ENCODE measurements at places on chromosomes 5 and 9. TPM values are rescaled to one million over a fixed set of nuclear protein-coding genes. Genes with fewer than 3 reads are reported as not detected.

The FOXD4L4 gene
- not detected for polyA plus RNA-seq

The PCDHGB7 gene
- polyA plus RNA-seq: not detected

The TXNDC8 gene
- polyA plus RNA-seq: not detected

The RAI14 gene
- polyA plus RNA-seq: 2.2 TPM

The CFAP90 gene
- polyA plus RNA-seq: not detected

The SLC45A2 gene
- not detected for polyA plus RNA-seq

The C9 gene
- polyA plus RNA-seq: not detected

The ACSL6 gene
- polyA plus RNA-seq: not detected

- no peak for DNase-seq
These were observed 490.2 kb upstream of the RORB start for GRCh38 chr9:74006935-74007334.

DNA sequence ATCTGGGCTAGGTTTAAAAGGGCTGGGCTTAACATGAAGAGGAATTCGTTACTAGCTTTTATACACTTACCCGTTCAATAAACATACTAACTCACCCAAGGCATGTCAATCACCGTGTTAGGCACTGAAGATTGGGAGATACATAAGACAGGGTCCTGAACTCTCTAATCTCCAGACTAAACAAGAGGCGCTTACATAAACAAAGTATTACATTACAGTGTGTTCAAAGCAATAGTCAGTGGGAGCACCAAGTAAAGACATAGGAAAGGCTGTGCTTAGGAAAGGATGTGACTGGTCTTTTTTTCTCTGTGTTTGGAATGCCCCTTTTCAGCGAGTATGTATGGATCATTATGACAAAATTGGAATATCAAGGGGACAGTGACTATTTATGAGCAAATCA lies 203.6 kb upstream of the ADRA1B start:
- DNase-seq: no peak

DNA sequence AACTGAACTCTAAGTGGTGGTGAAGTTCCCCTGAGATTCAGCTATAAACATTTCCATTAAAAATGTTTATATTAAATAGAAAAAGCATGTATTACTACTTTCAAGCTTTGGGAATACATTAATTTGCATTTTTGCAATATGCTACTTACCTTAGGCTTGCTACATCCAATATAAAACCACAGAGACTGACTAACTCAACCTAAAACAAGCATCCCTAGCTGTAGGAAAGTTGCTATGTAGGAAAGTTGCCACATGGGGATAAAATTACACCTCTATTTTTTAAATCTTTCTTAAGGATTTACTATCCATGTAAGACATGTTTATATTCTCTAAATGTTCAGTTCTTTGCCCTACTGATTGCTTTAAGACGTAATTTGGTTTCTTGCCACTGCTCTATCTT lies 12.8 kb downstream of the SCAMP1 start:
- no peak for DNase-seq

GRCh38 chr5:168601972-168602371 lies 22.8 kb upstream of the PANK3 start:
- DNase-seq: no peak

DNA sequence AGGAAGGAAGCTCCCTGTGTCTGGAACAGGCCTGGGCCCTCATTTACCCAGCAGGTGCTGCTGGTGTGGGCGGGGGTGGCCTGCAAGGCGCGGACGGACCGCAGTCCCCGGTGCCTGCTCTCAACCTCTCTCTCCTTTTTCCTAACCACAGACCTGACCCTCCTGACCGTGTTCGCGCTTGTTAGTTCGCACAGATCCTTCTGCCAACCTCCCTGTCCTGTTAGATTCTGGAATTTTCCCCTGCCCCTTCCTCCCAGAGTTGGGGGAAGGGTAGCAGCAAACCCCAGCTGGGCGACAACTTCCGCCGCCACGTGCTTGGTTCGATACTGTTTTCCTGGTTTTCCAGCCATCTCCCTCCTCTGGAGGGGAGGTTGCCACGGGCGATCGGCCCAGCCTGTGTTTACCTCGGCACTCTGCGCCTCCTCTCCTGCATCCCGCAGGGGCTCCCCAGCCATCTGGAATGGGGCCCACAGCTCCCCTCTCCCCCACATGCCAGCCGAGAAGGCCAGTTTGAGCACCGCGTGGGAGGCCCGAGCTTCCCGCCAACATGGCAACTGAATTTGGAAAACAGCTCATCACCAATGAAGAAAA lies 70.8 kb upstream of the UNC5A start:
- no peak for DNase-seq

DNA sequence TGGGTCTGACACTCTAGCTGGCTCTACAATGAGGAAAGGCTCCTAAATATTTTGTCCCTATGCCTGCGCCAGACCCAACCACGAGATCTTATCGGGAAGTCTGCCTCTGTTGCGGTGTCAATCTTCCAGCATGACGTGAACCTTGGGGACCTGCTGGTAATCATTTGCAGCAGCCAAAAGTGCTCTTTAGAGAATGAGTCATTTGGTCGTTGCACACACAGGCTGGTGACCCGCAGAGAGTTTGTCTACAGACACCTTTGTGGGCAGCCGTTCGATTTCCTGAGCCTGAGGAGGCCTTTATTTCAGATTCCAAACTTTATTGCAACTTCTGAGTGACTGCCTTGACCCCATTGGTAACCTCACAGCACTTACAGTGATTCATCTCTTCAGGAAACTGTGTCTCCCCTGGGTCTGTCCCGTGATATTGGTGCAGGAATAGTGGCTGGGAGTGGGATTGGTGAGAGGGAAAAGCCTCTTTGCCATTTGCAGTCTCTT lies 326.1 kb downstream of the NSG2 start:
- DNase-seq: no peak

DNA sequence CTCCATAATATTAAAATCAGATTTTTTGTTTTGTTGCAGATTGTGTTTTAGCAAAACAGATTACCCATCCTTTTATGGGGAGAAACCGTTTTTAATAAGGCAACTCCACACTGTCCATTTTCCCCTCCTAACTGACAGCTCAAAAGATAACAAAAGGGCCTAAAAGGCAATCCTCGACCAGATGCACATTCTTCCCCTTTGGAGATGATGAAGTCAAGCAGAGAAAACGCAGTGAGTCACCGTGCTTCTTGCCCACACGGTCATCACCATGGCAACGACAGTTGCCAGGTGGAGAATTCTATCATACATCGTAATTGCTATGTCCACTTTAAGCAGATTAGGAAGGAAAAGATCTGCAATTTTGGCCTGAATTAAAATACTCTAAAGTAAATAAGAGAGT lies 96.4 kb downstream of the DIRAS2 start:
- DNase-seq: no peak

GRCh38 chr9:93614830-93615468 lies 38.6 kb downstream of the PHF2 start:
- DNase-seq: no peak

GRCh38 chr9:8685825-8686224 lies 886.2 kb upstream of the DMAC1 start:
- no peak for DNase-seq

DNA sequence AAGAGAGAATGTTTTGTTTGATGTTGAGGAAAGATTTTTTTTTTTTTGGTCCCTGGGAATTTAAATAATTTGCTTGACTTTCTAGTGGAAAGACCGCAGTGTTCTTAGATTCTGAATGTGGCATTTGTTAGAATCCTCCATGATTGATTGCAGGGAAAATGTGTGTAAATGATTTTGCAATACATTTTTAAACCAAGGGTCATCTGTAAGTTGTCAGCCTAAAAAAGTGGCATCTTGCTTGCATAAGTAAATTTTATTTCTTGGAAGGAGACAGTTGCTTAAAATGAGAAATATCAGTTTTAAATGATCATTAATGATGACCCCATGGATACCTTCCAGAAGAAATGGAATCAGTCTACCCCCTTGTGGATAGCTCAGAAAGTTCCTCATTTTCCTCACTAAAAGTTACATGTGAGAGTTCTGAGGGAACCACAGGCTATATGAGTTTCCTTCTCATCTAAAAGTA lies 105.1 kb upstream of the SLC25A48 start:
- DNase-seq: no peak

- DNase-seq: no peak
These were observed 355.4 kb upstream of the PRR16 start for GRCh38 chr5:120108586-120109248.

- peak; percentile 20 for DNase-seq
These were observed 8.4 kb downstream of the PTCH1 start for GRCh38 chr9:95508242-95508967.

- DNase-seq: peak; percentile 65
These were observed 6.9 kb upstream of the NDUFB6 start for GRCh38 chr9:32579706-32580331.

DNA sequence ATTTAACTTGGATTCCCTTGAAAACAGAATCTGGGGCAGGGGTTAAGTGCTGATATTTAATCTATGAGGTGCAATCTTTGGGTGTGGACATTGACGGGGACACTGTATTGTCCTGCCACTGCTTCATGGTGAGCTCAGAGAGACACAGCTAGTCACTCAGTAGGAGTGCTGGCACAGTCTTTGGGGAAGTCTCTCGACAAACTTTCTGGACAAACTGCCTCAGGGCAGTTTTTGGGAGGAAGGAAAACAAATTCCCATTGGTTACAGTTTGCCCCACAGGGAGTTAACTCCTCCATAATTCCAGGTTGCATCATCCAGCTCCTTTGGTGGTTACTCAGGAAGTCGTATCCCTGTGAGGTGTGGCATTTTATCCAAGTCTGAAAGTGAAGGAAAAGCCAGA lies 17.9 kb downstream of the HNRNPK start:
- no peak for DNase-seq

DNA sequence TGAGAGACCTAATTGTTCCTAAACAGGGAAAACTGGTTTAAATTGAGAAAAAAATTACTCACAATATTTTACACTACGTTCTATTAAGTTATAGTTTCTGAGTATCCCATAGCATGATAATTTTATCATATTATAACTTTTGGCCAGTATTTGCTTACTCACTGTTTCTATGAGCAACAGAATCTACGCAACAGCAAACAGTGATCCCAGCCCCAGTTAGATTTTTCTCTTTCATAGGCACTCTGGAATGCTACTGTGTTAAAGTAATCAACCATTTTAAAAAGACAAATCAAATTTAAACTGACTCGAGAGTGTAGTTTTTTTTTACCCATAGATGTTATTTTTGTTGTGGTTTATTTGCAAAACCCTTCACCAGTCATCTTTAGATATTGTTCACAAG lies 107.2 kb downstream of the XRCC4 start:
- no peak for DNase-seq

DNA sequence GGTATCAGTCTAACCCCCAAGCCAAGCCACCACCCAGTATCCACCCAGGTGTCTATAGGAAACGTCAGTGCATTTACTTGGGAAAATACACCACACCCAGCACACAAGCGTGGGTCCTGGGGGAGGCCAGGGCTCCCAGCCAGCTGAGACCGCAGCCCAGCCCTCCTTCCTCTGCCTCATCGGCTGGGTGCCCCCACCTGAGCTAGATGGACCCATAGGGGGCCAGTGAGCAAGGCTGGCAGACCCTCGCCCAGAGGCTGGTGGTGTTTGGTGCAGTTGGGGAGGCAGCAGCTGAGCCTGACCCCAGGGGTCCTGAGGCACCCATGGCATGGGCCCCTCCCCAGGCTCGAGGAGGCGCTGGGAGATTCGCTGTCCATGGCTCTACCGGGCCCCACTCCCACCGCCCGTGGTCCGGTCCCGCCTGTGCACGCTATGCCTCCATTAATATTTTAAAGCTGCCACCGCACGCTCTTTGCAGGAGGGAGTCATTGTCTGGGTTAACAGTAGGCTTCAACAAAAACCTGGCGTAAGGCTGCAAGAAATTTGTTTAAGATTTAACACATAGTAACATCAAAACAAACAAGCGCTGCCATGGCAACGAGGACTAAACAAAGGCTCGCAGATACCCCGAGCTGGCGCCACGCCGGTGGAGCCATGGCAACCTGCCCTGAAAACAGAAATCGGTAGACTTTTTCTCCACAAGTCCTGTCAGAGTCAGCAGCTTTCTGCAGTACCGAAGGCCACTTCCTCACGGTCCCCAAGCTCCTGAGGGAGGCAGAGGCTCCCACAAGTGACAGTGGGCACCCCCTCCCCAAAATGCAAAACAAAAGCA lies 20.6 kb downstream of the TPPP start:
- DNase-seq: peak; percentile 41

DNA sequence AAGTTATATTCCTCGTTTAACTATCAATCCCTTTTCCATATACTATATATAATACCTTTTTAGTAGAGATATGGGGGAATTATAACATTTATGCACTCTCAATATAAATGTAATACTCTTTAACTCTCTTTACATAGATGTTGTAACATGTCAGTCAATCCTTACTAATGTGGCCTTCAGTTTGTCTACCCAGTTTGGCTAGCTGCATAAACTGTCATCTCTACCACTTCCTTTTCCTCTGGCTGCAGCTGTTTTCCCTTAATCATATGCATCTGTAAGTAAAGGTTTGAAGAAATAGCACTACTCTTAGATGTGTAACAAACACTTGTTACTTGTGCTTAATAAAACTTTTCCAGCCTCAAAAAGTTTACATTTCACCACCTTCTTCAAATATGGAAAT lies 13.4 kb downstream of the ABHD17B start:
- DNase-seq: no peak

DNA sequence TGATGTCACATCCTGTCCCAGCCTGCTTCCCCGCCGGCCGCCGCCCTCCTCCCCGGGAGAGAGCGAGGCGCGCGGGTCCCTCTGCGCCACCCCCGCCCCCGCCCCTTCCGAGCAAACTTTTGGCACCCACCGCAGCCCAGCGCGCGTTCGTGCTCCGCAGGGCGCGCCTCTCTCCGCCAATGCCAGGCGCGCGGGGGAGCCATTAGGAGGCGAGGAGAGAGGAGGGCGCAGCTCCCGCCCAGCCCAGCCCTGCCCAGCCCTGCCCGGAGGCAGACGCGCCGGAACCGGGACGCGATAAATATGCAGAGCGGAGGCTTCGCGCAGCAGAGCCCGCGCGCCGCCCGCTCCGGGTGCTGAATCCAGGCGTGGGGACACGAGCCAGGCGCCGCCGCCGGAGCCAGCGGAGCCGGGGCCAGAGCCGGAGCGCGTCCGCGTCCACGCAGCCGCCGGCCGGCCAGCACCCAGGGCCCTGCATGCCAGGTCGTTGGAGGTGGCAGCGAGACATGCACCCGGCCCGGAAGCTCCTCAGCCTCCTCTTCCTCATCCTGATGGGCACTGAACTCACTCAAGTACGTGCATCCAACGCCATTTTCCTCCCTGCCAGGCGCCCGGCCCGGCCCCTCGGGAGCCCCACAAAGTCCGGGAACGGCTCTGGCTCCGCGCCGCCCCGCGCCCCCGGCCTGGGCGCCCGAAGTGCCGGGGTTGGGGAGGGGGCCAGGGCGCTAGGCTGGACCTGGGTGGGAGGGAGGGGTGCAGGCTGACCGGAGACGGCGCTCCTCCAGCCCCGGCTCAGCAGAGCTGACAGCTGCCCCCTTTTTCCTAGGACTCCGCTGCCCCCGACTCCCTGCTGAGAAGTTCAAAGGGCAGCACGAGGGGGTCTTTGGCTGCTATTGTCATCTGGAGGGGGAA lies 12.0 kb upstream of the OLFM1 start:
- no peak for DNase-seq

- no peak for DNase-seq
These were observed 19.8 kb downstream of the RGMB start for GRCh38 chr5:98793223-98793622.

GRCh38 chr5:85843535-85843934 lies 774.2 kb upstream of the COX7C start:
- DNase-seq: no peak
